AG09319 (cell line): ENCODE measurements at places on chromosomes 12 and 14.

DNA sequence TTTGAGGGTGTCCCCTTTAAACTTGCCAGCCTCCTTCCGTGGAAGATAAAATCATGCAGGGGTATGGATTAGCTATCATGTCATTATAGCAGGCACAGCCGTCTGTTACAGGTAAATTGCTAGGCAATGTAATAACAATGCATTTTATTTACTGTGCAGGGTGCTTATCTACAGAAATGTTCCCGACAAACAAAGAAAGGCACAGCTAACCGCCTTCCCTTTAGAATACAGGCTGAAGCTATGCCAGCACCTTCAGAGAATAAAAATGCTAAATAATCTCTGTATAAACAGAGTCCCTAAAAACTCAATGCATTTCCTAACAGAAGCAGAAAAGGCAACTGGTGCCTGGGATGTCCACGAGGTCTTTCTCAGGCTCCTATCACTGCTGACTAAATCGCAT, 239.2 kb downstream of the SPTSSA start:
- no peak for DNase-seq

DNA sequence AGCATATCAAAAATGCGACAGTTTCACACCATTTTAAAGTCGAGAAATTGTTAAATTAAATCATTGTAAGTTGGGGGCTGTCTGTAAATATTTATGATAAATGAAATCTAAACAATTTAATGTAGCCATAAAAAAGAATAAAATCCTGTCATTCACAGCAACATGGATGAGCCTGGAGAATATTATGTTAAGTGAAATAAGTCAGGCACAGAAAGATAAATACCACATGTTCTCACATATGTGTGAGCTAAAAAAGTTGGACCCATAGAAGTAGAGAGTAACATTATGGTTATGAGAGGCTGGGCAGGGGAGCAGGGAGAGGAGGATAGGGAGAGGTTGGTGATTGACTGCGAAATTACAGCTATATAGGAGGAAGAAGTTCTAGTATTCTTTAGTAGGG, 135.9 kb downstream of the GARIN6 start:
- DNase-seq: no peak

DNA sequence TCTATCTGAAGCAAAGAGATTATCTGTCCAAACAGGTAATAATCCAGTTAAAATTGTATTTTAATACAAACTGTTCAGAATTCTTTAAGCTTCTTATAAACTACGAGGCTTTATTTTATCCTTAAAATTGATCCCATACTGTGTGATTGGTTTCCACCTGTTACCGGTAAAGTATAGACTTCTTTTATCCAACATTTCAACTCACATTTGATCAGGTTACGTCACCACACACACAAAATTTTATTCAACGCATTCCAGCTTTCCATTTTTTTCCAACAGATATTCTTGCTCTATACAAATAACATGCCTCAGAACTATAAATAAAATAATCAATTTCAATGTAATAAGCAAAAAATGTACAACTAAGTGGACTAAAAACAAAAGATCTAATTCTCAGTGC, 4.5 kb downstream of the NOVA1 start:
- no peak for DNase-seq

GRCh38 chr12:43079476-43079875, 472.5 kb downstream of the ADAMTS20 start:
- DNase-seq: no peak

GRCh38 chr14:89178800-89179535, 238.1 kb downstream of the FOXN3 start:
- DNase-seq: no peak

GRCh38 chr12:41076114-41076513, 112.0 kb upstream of the PDZRN4 start:
- DNase-seq: no peak

DNA sequence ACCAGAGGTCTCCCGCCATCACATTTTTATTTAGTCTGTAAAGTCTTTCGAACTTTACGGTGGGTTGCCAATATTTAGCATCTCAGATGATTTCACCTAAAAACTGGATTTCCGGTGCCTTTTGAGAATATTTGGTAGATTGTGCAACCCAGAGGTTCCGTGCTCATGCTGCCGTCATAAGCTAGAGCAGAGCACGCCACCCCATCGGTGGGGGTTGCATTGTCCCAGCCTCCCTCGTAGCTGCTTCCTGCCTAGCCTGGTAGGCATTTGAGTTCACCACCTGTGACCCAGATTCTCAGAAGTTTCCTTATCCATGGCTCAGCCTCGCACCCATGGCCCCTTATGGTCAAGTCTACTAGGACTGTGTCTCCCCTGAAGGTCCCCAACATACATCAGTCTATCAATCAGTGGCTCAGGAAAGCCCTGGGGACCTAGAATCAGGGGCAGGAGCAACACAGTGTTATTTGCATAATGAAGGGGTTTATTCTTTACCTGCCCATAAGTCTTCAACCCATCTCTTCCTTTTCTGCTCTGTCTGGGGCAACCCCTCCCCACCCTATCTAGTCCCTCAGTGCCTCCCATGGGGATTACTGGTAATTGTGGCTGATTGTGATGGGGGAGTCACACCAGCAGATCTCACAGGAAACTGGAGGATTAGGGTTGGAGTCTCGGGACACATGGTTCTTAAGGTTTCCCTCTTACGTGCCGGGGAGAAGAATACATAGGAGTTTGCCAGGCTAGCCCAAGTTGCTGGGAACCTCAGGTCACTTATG, 152.3 kb downstream of the PHETA1 start:
- no peak for DNase-seq

GRCh38 chr12:59111851-59112250, 191.5 kb upstream of the LRIG3 start:
- DNase-seq: no peak

DNA sequence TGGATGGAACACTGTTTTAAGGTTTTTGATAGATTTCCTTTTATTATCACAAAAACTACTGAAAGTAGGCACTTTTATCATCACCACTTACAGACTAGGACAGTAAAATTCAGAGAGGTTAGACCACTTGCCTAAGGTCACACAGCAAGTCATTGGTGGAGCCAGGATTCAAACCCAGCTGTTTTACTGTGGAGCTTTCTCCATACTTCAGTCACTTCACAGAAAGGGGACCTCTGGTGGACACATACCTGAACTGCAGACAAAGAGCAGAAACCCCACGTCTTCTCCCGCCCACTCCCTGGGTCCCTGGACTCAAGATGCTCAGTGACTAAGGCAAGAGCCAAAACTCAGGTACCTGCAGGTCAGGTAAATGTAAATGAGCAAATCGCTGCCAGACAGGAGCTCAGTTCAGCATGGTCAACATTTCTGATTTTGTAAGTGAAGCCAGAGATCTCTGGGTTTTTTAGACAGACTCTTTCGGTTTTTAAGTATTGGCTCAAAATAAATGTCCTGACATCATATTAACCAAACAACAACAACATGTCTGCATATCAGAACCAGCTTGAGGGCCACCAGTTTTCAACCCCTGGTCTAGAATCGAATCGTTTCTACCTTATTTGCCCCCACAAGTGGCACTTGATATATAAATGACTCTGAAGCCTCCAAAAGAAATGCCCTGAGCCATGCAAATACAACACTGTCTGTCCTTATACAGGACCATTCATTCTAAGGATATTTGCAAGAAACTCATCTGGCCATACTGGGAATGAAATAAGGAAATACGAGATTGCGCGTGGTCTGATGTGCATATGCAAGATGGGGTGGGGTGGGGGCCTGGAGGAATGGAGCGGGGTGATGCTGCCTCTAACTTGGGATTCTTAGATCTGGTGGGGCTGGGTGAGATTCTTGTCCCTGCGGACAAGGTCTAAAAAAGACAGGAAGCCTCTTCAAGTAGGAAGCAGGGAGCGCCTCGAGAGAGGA, 110.9 kb downstream of the KSR2 start:
- DNase-seq: no peak

DNA sequence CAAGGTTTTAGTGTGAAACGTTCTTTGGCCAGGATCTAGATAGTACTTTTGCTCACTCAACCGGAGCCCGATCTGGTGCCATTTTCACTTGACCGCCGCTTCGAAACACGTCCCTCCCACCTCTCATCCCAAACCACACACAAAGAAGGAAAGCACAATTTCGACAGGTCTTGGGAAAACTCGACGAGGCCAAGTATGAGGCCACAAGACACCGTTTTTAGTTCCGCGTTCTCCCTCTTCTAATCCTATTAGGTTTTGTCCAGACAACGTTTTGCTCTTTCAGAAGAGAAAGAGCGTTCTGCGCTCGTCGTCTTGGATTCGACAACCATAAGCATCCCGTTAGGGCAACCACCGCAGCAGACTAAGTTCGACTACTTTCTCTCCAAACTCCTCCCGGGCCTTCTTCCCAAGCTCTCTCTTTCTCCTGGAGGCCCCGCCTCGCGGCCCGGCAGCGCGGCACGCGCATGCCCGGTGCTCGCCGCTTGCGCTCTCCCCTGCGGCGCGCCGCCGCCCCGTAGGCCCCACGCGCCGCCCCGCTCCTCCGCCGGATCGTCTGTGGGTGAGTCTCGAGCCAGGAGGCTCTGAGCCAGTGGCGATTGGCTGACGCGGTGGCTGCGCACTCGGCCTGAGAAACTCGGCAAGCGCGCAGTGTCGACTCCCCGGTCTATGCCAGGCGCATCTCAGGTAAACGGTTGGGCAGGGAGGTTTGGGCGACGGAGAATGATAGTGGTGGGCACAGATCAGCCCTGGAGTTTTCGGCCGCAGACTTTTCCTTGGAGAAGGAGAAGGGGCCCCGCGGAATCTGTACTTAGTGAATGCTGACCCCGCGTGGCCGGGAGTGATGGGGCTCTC, at the start of gene MIPOL1:
TSS of gene MIPOL1 (plus strand) at position 517 of the 852 bp plus-strand sequence. CDS start 49,952 bp downstream, outside the sequence.
- DNase-seq: peak; percentile 76

DNA sequence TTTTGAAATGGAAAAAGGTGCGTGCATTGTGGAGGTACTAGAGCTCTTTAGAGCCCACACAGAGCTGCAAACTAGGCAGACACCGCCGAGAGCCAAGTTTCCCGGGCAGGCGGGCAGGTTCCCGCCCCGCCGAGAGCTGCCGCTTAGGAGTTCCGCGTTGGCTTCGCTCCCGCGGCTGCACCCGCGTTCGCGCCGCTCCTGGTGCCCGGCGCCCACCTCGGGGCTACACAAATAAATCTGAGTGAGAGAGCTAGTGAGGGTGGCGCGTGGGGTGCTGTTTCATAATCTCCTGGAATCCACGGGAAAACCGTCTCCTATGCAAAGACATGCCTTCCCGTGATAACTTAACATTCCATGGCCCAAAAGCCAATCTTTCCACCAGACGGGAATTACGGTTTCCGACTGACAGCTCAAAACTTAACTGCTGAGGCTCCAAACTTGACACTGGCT, 645 bp downstream of the KITLG start:
- no peak for DNase-seq

GRCh38 chr14:50037852-50038251, 78.5 kb downstream of the VCPKMT start:
- DNase-seq: no peak

- DNase-seq: no peak
Observed at GRCh38 chr12:87119713-87120112, 863.5 kb upstream of the MGAT4C start.

DNA sequence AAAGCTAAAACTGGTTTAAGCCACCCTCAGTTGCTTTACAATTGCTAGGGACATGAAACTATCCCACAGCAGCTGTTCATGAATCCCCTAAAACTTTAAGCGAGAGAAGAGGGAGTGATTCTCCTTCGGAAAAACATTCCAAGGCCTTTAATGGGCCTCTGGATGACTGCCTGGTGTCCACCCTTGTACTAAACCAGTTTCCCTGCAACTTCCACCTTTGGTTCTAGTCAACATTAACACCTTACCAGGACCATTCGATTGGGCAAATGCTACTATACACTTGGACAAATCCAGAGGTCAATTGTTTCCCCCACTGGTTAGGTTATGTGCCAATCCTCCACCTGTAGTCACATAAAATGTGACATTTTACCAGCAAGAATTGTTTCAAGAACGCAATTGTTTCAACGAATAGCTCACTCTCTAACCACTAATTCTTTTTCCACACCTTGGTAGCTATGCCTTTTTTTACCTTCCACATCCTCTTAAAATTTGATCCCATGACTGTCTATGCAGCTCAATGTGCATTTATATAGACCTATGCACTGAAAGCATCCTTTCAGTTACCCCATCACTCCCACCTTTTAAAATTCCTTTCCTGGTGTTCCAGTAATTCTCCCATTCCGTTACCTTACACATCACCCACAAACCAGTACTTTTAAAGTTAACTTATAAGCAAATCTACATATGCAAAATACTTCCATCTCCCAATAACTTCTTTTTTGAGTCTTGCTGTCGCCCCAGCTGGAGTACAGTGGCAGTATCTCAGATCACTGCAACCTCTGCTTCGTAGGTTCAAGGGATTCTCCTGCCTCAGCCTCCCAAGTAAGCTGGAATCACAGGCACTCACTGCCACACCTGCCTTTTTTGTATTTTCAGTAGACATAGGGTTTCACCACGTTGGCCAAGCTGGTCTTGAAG, 3.6 kb downstream of the UBC start:
- DNase-seq: no peak

- no peak for DNase-seq
Observed at GRCh38 chr14:61609884-61610283, 85.4 kb upstream of the HIF1A start.

DNA sequence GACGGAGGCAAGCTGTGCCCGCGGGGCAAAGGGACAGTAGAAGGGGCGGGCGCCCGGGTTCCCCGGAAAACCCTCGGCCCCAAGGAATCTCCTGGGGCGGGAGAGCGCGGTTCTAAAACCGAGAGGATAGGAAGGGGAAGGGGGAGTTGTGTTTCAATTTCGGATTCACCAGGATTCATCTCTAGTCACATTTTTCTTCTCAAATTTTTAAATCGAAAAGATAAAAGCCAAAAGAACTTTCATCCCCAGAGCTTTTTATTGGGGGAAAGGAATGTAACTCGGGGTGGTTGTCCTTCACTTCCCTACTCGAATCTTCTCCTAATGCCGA, 1.4 kb downstream of the BMP4 start:
- DNase-seq: no peak

DNA sequence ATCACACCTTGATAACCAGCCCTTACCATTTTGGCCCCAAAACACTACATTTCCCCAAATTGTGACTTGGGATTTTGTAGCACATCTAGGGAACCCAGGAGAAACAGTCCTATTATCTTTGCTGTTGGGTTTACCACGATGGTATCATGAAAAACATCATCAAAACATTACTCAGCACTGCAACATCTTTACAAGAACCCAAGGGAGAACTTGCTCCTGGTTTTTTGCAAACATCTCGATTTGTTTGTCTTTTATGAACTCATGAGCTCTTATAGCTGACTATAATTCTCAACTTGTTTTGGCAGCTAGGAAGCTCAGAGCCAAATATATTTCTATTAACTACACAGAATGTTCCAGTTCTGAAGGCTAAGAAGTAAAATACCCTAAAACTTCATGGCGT, 65.7 kb downstream of the TBX5 start:
- no peak for DNase-seq

DNA sequence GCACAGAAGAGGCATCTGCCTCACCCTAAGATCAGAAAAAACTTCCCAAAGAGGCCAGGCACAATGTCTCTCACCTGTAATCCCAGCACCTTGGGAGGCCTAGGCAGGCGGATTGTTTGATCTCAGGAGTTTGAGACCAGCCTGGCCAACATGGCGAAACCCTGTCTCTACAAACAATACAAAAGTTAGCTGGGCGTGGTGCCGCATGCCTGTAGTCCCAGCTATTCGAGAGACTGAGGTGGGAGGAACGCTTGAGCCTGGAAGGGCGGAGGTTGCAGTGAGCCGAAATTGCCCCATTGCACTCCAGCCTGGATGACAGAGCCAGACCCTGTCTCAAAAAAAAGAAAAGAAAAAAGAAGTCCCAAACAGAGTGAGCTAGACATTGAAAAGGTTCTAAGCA, 4.5 kb downstream of the ZBTB1 start:
- no peak for DNase-seq
